ENCODE measurements at places on chromosomes 3 and 15.

DNA sequence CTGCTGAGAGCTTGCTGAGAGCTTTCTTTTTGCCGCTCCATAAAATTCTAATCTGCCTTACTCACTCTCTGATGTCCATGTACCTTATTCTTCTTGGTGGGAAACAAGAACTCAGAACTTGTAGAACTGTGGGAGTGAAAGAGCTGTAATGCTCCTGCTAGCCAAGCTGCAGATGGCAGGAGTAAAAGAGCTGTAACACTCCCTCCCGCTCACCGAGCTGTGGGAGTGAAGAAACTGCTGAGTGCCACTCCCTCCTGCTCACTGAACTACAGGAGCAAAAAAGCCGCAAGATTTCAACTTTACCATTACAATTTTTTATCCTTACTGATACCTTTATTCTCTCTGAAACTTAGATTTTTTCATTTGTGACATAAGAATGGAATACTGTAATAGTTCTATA is 199.1 kb downstream of the SI start:
- DNase-seq = no peak

GRCh38 chr3:197017003-197017402 is 12.6 kb downstream of the MELTF start:
- no peak for DNase-seq

DNA sequence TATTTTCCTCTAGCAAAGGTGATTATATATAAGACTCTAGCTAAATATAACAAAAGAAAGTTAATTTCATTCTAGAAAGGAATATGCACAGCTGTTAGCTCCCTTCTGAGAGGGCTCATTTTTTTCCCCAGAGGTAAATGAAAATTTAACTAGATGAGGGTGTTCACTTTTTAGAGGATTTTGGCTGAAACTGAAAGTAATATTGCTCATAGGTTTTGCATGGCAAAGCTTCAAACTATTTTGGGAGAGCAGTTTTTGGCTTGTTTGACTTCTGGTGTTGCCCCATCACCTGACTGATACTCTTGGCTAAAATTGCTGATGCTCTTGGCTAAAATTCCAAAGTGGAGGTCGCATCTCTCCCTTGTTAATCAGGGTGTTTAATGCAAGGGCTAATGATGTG is 311.9 kb downstream of the EDEM1 start:
- DNase-seq = no peak

- DNase-seq = no peak
Observed at GRCh38 chr3:89506462-89507103, 399.2 kb downstream of the EPHA3 start.

GRCh38 chr15:80918196-80918783 is 71.3 kb downstream of the MESD start:
- no peak for DNase-seq

GRCh38 chr3:47409284-47409683 is 28.5 kb downstream of the PTPN23 start:
- no peak for DNase-seq

GRCh38 chr3:187954873-187955586 is 198.9 kb upstream of the LPP start:
- no peak for DNase-seq

Data from T follicular helper cell (primary cell).